Stimulated activated CD8-positive, alpha-beta memory T cell treated with anti-CD3 and anti-CD28 coated beads, Interleukin-7, amount 100 ng/mL, for 1 hour (primary cell): ENCODE measurements at places on chromosomes 2 and 18.

DNA sequence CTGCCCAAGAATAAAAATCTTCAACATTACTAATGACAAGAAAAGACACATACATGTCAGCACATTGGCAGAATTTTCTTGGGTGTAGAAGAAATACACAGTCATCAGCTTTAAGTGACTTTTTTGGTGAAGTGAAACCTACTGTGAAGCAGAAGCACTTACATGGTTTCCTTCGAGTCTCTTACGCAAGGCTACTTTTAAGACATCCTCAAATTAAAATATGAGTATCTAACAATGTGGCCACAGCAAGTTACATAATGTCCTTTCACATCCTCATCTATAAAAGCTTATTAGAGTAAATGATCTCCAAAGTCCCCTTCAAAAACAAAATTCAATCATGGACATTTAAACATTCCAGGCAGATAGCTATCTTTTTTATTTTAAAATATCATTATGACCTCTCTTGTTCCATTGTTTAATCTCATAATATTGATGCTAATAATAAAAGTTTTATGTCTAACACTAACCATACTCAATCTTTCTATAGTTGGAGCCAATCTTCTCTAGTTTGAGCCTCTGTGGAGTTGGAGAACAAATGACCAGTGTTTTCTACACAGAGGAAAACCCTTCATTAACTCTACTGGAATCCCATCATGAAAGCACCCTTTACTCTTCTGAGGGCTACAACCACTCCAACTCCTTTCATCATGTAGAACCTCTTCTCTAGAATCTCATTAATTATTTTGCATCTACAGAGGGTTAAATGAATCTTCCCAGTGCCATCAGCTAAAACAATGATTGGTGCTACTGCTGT, 182.2 kb upstream of the ZFP36L2 start:
- no peak for DNase-seq

- DNase-seq: no peak
Observed at GRCh38 chr18:7678801-7679200, 111.7 kb downstream of the PTPRM start.

- no peak for DNase-seq
Observed at GRCh38 chr2:205619600-205619999, 62.7 kb upstream of the NRP2 start.

- DNase-seq: no peak
Observed at GRCh38 chr2:48228345-48228684, 301.6 kb upstream of the STON1 start.

DNA sequence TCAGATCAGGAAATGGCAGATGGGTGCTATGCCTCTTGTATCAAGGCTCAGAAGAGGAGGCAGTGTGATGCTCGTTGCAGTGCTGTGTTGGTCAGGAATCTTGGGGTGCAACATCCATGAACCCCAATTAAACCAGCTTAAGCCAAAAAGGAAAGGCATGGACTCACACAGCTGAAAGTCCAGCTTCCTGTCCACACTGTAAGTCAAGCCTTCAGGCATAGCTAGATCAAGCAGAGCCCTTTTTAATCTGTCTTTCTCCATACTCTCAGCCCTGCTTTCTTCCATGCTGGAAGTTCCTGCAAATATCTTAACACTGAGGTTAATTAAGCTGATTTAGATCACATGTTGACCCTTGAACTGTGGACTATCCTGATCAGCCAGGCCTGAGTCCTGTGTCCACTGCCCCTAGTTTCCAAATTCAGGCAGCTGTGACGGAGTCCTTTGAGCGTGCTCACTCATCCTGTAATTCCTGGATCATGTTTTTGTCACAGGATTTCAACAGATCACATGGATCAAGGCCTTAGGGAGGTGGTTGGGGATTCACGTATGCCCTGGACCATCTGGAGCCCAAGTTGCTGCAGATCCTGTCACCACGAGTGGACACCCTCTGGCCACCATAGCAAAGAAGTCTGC, 4.5 kb upstream of the C2orf74 start:
- no peak for DNase-seq

DNA sequence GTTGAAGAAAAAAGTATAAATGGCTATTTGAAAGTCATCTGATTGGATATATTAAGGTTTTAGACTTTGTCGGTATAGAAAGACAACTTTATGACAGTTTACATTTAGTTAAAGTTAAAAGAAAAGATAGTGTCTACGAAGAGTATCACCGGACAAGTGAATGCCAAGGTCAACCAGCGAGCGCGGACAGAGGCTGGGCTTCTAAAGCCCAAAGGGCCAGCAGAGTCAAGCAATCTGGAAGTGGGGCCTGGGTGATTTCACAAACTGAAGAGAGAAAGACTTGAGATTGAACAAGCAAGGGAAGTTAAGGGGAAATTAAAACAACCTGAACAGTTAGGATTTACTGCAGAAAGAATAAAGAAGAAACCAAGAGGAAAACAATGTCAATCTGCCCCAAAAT, 16.3 kb downstream of the ZNF521 start:
- DNase-seq: no peak

DNA sequence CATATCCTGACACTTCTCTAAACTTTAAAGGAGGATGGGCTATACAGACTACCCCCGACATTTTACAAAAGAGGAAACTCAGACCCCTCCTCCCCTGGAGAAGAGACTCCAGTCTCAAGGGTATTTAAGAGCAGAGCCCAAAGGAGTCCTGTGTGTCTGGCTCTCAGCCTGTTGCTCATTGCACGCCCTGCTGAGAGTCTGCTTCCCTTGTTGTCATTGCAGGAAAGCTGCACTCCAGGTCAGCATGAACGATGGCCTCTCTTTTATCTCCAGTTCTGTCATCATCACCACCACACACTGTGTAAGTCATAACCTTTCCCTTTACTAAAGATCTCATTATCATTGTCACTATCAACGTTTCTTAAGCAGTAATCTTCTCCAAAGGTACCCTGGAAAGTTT, 111.4 kb downstream of the ANTXR1 start:
- DNase-seq: no peak
